ENCODE measurements at places on chromosomes 2 and 18.
A peak's percentile ranks its signal among the peaks of the same experiment; 100 is the strongest.

DNA sequence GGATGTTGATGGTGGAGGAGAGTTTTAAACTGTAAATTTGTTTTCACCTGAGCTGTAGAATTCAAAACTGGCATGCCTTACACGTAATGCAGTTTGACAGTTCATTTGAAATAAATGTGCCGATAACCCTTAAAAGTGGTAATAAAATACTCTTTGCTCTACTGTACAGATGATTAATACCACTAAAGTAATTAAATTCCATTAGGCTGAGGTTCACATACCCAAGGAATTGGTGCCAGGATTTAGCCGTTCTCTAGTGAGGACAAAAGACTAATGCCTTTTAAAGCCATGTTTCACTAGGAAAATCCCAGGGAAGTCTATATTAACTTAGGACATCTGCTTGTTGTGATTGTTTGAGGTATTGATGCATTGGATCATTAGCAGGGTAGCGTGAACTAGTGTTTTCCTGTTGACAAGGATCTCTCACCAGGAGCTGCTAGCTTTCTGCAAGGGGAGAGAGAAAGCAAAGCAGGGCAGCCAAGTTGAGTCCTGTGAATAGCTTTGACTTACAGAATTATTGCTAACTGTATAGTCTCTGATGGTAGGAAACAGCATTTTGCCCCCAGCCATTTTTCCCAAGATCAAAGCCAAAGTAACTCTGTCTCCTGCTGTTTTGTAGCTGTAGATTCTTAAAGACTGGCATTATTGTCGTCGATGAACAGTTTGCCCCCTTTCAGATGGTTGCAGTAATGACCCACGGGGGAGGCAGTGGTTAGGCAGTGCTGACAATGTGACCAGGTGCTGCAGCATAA lies 280.9 kb upstream of the FANCL start:
- peak; percentile 52 for DNase-seq

GRCh38 chr2:188850786-188851185 lies 123.4 kb upstream of the COL3A1 start:
- no peak for DNase-seq

DNA sequence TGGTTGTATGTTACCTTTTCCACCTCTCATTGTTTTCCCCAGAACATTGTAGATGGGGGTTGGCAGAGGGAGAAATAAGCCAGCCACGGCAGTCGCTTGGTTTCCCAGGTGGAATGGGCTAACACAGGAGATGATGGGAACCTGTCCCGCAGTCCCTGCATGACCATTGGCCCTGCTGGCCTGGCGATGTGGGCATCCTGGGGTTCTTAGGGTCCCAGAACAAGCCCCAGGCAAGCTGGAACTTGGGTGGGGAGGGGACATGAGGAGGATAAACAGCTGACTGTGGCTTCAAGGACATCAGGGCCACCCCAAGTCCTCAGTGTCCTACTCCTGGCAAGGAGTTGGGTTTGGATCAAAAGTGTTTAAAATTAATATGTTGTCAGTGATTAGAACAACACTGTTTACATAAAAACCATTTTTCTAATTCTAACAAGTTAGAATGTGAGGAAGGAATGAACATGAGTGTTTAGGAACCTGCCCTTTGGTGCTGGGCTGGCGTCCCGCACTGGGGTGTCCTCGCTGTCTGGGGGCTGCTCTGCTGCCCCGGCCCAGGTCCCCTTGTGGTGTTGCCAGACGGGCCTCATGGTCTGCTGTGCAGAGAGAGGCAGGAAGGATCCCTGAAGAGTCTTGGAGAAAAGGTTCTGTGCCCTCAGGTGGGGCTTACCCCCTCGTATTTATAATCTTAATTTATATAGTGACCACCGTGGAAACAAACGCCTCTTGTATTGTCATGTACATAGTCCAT lies 95.1 kb downstream of the USP40 start:
- DNase-seq: no peak

- no peak for DNase-seq
Observed at GRCh38 chr18:46481048-46481846, 175.8 kb downstream of the LOXHD1 start.

- no peak for DNase-seq
Observed at GRCh38 chr18:73007195-73007914, 139.6 kb upstream of the NETO1 start.

GRCh38 chr2:169713331-169713730 lies 19.1 kb downstream of the PHOSPHO2 start:
- DNase-seq: no peak

DNA sequence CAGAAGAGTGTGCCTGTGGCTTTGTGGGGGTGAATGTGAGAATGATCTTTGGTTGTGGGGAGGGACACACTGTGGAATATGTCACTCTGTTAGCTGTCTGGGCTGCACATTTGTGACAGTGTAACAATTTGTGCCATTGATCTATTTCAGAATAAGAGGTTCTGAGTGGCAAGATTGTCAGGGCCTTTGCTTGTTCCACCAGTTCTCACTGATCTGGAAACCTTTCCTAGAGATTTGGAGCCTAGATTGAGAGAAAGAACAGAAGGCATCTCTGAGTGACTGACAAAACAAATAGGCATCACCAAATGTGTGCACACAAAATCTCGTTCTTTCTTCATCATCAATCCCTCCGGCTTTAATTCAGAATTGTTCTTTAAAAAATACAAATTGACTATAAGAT lies 153.6 kb downstream of the KLHL29 start:
- DNase-seq: no peak

- no peak for DNase-seq
Observed at GRCh38 chr2:101981504-101981903, 10.3 kb upstream of the IL1R2 start.

DNA sequence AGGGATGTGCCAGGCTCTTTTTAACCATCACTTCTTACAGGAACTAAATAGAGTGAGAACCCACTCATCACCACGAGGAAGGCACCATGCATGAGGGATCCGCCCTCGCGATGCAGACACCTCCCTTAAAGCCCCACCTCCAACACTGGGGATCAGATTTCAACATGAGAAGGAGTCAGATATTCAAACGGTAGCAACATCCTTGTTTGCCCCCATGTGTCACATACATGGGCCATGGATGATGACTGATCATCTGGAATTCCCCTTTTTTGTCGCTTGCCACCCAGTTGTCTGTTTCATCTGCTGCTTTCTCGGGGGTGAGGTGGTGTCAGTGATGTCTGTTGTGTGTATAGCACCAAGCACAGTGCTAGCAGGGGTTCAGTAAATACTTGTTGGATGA lies 57.9 kb downstream of the NCK2 start:
- no peak for DNase-seq

DNA sequence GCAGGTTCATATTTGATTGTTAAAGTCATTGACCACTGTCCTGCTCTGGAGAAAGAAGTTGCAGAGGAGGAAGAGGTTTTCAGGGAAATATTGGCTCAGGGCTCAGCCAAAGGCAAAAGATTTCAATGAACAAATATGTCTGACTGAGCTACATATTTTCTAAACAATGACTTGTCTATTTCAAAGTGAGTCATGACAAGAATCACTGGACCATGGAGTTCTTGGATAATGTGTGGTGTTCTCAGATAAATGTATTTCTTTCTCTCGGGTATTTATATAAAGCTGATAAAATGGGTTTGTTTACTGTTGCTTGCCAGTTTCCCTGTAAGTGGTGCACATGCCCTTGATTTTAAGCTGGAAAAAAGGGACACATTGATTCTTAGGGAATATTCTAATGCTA lies 34.3 kb upstream of the RMP24 start:
- no peak for DNase-seq

GRCh38 chr2:44822174-44822573 lies 119.3 kb upstream of the SIX3 start:
- DNase-seq: no peak

GRCh38 chr2:208210688-208211451 lies 21.0 kb upstream of the C2orf80 start:
- DNase-seq: no peak

DNA sequence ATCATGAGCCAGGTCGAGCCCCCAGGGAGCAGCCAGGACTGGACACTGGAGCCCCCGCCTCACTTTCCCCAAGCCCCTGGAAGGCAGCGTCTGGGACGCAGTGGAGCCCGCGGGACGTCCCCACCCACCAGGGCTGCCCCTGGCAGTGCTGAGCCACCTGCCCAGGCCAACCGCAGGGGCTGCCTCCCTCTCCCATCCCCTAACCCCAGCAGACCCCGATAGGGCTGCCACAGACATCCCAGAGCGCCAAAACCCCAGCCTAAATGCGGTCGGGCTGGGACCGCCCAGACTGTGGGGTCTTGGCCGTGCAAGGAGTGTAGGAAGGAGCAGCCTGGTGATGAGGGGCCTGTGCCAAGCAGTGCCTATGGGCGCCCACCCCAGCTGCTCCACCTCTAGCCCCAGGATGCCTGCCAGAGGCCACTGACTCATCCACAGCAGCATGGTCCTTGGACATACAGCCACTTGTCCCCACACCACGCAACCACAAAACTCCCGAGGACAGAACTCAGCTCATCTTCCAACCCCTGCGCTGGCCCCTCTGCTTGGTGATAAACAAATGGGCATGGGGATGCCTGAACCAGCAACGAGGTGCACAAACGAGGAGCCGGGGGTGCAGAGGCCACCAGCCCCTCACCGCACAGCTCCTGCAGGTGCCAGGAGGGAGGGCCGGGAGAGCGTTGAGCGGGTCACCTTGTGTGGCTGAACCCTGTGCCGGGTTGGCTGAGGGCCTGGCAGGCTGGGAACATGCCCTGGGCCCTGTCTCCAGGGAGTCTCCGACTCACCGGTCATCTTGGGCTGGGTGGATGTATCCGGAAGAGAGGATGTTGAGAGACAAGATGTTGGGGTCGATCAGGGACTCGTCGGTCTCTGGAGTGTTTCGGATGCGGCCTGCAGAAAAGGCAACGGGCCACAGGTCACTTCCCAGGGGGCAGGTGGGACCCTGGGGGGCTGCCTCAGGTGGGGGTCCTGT lies 44.9 kb downstream of the AQP12A start:
- DNase-seq: no peak

DNA sequence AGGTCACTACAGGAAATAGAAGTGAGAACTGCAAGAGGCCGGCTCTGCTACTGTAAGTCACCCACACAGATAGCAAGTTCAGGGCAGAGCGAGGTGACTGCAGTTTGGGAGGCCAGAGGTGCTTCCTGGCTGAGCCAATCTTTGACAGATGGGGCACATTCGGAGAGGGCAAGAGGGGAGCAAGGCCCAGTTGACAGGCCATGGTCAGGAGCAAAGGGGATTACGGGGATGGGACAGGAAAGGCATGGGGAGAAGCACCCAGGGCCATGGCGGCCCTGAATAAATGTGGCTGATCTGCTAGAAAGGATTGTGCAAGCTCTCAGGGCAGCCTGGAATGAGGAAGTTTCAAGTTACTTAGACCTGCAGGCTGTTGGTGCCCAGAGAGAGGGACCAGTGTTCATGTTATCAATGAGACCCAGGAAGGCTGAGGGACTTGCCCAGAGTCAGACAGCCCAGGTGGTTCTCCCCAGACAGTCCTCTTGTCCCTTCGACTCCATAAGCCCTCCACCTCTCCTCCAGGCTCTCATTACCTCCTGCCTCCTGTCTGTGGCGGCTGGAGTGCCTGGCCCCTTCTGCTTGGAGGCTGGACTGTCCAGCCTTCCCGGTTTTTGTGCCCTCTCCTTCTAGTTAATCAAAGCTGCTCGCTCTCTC lies 123.3 kb downstream of the CTIF start:
- DNase-seq: peak; percentile 60

Measured in NCI-H2107 (cell line).